Brain microvascular endothelial cell (primary cell): ENCODE measurements at places on chromosomes 5 and 9.
A peak's percentile ranks its signal among the peaks of the same experiment; 100 is the strongest.

DNA sequence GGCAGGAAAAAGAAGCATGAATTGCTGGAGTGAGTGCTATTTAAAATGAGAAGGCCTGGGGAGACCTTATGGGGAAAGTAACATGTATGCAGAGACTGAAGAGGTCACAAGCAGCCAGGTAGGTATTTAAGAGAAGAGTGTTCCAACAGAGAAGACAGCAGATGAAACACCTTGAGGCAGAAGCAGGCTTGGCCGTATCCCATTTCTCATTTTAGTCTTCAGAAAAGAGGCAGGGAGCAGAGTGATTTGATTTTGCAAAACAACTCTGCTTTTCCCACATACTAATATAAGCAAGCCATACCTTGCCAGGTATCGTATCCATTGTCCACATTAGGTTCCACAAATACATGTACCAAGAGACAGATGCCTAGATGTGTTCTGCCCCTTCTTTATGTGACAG, 244.3 kb downstream of the ASTN2 start:
- DNase-seq = no peak

- no peak for DNase-seq
Observed at GRCh38 chr5:79729679-79730078, 40.0 kb downstream of the CMYA5 start.

- DNase-seq = no peak
Observed at GRCh38 chr5:113806904-113807303, 293.4 kb downstream of the YTHDC2 start.

GRCh38 chr5:171309276-171310211, 496 bp downstream of the TLX3 start:
- no peak for DNase-seq

GRCh38 chr9:20236676-20237075, 385.6 kb downstream of the MLLT3 start:
- DNase-seq = no peak

GRCh38 chr9:86795823-86796553, 151.3 kb downstream of the GAS1 start:
- peak; percentile 16 for DNase-seq

DNA sequence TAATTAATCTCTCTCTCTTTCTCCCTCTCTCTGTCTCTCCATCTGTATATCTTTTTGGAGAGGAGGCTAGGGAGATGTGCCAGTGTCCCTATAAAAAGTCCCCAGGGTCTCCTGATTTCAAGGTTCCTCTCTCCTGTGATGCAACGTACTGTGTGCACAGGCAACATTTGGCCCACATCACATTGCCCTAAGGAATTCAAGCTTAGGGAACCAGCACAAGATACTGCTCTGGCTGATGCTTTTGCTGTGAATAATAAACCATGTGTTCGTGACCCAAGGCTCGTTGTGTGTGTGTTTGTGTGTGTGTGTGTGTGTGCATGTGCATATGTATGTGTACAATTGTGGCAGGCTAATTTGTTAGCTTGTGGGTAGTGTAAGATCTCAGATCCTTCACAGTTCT, 9.7 kb downstream of the SPATA9 start:
- peak; percentile 7 for DNase-seq

DNA sequence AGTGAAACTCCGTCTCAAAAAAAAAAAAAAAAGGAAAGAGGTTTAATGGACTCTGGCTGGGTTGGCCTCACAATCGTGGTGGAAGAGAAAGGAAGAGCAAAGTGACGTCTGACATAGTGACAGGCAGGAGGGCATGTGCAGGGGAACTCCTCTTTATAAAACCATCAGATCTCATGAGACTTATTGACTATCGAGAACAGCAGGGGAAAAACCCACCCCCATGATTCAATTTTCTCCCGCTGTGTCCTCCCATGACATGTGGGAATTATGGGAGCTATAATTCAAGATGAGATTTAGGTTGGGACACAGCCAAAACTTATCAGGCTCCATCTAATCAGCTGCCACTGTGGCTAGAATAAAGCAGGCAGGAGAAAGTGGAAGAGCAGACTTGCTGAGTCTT, 610.4 kb upstream of the NUDT12 start:
- no peak for DNase-seq

DNA sequence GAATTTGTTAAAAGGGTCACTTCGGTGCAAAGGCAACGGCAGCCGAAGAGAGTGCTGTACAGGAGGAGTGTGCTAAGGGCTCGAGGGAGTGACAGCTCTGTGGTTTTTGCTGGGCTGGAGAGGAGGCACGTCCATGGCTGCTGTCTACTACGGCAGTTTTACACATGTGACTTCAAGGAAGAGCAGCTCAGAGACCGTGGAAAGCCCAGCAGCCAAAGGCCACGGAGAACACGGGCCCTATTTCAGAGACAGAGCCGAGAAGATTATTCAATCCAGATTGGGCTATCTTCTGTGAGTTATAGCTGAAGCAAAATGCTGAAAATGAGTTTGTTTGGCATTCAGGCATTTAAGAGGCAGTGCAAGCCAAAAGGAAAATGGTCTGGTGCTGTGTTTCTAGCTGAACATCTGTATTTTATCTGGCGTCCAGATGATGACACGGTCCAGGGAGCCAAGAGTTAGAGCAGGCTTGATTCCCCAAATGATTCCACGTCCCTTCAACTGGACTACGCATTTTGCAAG, 96.4 kb downstream of the RFK start:
- peak; percentile 49 for DNase-seq

GRCh38 chr9:134492281-134492691, 149.3 kb upstream of the COL5A1 start:
- DNase-seq = peak; percentile 23

DNA sequence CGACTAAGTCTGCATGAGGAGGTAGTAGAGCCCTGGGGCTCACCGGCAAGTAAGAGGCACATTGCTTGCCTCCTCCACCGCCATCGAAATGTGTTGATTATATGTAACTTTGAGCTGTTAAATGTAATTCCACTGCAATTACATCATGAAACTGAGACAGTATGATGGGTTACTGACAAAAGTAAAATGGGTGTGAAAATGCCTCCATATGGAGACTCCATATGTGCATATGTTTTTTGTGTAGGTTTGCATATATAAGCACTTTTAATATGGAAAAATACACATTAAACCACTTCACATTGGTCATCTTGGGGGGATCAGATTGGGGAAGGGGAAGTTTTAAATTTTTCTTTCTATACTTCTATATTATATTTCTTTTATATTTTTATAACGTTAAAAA, 29.8 kb downstream of the NFIL3 start:
- no peak for DNase-seq

- no peak for DNase-seq
Observed at GRCh38 chr5:15117688-15118087, 246.1 kb upstream of the ANKH start.

- DNase-seq = no peak
Observed at GRCh38 chr9:1875921-1876448, 139.2 kb upstream of the SMARCA2 start.

GRCh38 chr5:3118340-3118739, 366.9 kb upstream of the IRX2 start:
- DNase-seq = no peak

- peak; percentile 85 for DNase-seq
Observed at GRCh38 chr5:143562935-143563334, 159.4 kb upstream of the NR3C1 start.

- peak; percentile 52 for DNase-seq
Observed at GRCh38 chr5:5141625-5142525, 1.7 kb downstream of the ADAMTS16 start.

DNA sequence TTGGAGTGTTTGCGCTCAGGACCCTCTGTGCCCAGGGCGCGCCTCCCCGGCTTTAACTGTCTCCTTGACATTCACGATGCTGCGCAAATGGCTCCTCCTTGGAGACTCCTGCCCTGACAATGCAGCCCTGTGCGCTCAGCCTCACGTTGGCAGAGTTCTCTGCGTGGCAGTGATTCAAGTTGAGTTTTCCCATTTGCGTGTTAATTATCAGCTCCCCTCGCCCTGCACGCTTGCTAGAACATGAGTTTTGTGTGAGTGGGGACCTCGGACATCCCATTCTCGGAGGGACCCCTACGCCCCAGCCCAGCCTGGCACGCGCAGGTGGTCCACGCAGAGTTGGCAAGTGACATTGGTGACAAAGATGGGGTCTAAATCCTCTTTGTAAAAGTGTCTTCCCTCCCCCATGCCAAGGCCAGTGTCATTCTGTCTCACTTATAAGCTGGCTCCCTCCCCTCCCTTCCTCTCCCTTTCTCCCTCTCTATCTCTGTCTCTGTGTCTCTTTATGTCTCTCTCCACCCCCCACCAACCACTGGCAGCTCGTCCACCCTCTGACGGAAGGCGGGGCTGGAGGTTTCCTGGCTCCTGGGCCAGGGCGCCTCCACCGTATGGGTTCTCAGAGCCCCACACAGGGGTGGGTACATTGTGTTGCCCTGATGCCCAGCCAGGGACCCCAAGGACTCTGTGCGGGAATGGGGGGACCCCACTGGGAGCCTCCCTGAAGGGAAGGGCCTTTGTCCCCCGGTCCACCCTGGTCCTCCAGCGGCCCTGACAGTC, 169.3 kb downstream of the OLFM1 start:
- DNase-seq = no peak

GRCh38 chr5:155827949-155828348, 499.0 kb upstream of the SGCD start:
- DNase-seq = no peak

GRCh38 chr5:55969956-55970355, 24.8 kb downstream of the IL6ST start:
- DNase-seq = peak; percentile 24

- DNase-seq = no peak
Observed at GRCh38 chr5:126816649-126817048, 39.7 kb downstream of the LMNB1 start.

- no peak for DNase-seq
Observed at GRCh38 chr5:159065135-159065534, 34.6 kb downstream of the EBF1 start.

- DNase-seq = no peak
Observed at GRCh38 chr5:149546974-149547373, 4.3 kb downstream of the CSNK1A1 start.

- no peak for DNase-seq
Observed at GRCh38 chr5:66597183-66597757, 1.1 kb downstream of the MAST4 start.

DNA sequence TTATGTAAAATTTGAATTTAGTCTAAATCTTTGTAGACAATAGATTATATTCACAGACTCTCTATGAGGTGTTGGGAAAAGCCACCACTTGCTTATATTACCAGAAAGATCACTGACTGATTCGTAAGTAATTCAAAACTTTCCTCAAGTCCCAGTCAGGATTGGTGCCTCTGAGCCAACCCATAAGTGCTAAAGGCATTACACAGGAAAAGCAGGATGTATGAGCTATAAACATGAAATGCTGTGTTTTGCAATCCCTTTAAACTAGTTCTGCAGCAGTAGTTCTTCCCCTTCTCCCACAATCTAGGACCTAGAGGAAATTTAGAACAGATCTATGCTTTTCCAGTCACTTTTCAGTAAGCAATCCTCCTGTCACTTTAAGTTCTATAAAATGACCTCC, 48.0 kb downstream of the SHLD3 start:
- no peak for DNase-seq

DNA sequence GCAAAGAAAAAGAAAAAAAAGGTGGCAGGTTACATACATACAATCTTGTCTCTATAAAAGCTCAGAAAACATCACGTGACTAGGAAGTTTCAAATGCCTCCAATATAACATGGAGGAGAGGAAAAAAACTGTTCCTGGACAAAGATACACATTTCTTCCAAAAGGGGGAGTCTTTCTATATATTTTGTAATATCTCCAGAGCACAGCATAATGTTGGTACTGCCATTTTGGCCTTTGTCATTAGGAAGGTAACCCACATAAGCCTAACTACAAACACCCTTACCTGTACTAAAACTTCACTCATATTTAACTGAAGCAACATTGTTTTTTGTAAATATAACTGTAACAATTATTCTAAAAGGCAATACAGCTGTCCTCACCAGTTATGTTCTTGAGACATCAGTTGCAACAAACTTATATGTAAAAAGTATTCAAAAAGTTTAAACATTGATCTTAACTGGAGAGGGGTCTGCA, 1.2 kb upstream of the BTF3 start:
- peak; percentile 40 for DNase-seq

GRCh38 chr9:38118862-38119438, 49.9 kb upstream of the SHB start:
- no peak for DNase-seq

- DNase-seq = no peak
Observed at GRCh38 chr9:130156672-130157071, 15.5 kb upstream of the NCS1 start.

- DNase-seq = no peak
Observed at GRCh38 chr9:98846081-98846480, 38.6 kb downstream of the GALNT12 start.

GRCh38 chr5:160493806-160494338, 72.2 kb downstream of the PTTG1 start:
- no peak for DNase-seq

GRCh38 chr9:70934642-70935041, 186.8 kb downstream of the TRPM3 start:
- no peak for DNase-seq

GRCh38 chr5:89721931-89722330, 687.6 kb downstream of the CETN3 start:
- no peak for DNase-seq

DNA sequence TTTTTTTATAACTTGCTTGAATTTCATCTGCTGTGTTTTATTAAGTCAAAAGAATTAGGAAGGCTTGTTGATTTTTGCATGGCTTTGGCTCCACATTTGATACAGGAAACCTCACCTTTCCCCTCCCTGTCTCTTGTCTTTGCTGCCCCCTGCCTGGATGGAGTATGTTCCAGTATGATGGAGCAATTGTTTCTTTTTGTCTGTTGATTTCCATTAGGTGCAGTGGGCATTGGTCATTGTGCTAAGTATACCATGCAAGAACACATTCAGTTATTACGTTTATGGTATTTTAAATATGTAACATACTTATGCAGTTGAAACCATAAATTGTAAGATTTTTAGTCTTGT, 19.6 kb downstream of the TJP2 start:
- DNase-seq = no peak

GRCh38 chr5:132655821-132656773, 1.9 kb upstream of the IL13 start:
- DNase-seq = no peak

- no peak for DNase-seq
Observed at GRCh38 chr5:168737066-168737465, 157.9 kb upstream of the PANK3 start.
